Brain (organoid and tissue), 16 donors: ENCODE measurements at places on chromosomes 7 and 10.

DNA sequence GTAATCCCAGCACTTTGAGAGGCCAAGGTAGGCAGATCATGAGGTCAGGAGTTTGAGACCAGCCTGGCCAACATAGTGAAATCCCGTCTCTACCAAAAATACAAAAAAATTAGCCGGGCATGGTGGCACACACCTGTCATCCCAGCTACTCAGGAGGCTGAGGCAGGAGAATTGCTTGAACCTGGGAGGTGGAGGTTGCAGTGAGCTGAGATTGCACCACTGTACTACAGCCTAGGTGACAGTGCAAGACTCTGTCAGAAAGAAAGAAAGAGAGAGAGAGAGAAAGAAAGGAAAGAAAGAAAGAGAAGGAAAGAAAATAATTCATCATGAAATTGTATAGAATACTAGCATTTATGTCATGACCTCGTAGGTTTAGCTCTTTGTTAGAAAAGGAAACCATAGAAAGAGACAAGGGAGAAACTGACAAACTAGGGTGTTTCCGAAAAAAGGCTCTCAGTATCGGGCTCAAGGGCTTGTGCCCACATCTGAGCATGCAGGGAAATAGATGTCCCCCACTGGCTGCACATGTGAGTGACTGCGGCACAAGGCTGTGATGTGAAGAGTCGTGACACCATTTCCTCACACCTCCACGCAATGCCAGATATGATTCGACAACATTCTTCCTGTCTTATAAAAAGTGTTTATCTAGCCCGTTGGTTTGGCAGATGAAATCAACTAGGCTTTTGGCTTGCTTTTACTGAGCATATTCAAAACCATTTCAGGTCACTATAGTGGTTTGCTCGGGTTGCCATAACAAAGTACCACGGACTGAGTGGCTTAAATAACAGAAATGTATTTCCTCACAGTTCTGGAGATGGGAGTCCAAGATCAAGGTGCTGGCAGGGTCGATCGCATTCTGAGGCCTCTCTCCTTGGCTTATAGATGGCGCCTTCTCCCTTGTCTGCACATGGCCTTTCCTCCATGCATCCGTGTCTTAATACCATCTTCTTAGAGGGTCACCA lies 2.0 kb downstream of the SRGN start:
- no peak for DNase-seq

DNA sequence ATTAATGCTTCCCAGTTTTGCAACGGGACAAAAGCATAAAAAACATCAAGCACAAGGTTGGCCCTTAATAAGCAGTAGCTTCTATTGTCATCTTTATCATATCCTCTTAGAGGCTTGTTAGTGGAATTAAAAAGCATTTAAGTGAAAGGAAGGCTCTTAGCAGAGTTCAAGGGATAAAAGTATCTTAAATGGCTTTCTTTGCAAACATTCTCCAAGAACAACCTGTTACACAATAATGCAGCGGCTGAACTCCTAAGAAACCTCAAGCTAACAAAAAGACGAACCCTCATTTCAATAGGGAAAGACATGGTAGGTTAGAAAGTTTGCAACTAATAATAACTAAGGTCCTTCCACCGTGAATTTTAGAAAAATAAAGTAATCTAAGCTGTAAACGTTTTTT lies 82.1 kb downstream of the MPP7 start:
- DNase-seq: no peak

- DNase-seq: no peak
Measured at GRCh38 chr7:111743244-111743847, 181.1 kb upstream of the IMMP2L start.

DNA sequence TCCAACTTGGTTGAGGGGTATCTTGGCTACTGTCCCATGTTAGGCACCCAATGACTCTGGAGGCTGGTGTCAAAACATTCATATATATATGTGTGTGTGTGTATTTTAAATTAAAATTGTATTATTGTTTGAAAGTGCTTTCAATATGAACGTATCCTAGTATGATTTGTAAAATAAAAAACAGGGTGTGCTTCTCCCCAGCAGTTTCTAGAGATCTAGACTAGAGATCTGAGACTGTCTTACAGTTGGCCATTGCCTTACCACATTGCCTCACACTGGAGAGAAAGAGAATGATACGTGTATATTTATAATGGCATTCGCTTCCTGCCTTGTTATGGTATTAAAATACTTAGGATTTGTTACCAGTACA lies 1.2 kb downstream of the BAG3 start:
- DNase-seq: peak; percentile 43

DNA sequence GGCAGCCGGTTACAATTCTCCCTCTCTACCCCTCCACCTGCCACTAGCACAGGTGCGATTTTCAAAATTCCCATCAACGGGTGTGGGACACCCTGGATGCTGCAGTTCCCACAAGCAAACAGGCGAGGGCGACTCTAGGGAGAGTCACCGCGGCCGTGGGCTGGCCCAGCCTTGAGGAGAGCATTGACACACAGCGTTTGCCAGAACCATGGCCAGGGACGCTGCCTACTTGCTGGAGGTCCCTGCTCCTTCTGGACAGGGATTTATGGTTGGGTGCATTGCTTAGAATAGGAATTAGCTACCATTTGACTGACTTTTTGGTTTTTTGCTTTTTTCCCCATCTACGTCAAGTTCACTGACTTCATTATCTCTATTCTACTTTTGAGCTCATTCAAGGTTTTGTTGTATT lies 19.0 kb upstream of the CLDN4 start:
- DNase-seq: no peak

DNA sequence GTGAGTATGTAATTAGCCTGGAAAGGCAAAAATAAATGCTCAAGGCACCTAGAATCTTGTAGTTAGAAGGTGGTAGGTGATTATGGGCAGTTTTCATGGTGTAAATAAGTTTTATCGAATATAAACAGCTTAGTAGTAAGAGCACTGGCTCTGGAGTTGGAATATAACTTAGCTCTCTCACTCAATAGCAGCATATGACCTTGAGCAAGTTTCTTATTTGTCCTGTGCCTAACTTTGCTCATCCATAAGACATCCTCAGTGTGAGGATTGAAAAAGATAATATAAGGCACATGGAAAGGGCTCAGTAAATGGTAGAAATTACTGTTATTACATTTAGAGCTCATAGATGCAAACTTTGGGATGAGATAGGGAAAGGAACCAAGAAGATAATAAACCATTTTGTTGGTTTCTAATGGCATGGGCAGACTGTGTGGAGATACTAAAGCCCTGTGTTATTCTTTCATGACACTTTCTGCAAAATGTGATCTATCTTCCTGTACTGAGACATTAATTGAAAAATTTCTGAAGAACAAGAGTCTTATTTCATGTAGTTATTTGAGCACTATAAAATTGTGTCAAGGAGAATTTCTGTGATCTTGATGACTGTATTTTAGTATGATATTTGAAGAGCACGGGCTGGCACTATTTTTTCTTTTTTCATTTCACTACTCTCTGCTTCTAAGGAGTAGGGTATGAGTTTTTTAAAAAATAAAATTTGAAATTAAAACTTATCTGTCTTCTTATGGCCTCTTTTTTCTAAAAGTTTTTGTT lies 3.1 kb downstream of the SLK start:
- no peak for DNase-seq

DNA sequence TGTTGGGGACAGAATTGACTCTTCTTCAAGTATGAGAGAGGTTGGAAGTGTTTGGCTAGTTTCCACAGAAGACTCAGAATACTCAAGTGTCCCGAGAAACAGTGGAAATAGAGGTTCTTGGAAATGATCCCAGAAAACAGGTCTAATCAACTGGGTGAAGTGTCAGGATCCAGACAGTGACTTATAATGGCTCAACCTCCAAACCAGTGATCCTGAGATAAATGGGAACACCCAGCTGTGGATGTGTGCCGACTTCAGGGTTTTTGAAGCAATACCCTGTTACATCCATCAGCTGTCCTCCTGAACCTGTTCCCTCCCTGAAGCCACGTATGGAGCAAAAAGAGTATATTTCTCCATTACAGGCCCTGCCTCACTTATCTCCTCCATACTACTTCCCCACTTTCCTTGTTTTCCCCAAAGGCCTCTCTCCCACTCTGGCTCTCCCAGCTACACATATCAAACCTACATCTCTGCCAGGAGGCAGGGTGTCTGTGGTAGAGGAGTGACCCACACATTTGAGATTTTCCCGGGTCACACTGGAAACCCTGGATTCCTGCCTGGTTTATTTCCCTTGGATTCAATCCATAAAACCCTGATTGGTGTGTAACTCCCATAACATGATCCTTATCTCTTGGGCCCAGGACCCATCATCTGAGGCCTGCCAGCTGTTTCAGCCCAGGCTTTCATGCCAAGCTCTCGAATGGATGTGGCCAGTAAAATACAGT lies 17.6 kb upstream of the ELOVL3 start:
- no peak for DNase-seq

- no peak for DNase-seq
Measured at GRCh38 chr10:79472951-79473350, 27.5 kb upstream of the ZCCHC24 start.

DNA sequence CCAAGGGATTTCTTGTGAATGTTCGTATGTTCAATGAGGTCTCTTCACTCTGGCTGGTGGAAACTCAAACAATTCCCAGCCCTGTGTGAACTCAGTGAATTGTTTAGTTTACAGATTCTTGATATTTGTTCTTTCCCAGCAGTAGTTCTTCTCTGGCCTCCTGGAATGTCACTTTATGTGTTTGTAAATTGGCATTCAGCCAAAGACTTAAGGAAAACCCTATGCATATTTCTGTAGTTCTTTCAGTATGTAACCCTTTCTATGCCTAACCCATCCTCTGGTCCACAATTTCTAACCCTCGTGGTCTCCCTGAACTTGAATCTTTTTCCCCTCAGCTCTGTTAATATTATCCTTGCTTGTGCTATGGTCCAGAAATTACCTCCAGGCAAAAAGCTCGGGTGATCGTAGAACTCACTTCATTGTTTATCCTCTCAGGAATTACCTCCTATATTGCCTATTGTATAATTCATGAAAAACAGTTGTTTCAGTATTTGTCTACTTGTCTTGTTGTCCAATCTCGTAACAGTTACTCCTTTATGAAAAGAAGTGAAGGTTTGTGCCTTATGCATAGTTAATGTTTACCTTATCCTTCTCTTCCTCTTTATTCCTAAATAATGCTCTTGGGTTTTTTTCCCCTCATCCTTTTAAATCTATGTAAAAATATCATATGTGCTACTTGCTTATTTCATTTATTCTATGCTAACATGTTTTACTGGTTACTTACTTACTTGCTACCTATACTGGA lies 23.7 kb upstream of the AGR3 start:
- no peak for DNase-seq

DNA sequence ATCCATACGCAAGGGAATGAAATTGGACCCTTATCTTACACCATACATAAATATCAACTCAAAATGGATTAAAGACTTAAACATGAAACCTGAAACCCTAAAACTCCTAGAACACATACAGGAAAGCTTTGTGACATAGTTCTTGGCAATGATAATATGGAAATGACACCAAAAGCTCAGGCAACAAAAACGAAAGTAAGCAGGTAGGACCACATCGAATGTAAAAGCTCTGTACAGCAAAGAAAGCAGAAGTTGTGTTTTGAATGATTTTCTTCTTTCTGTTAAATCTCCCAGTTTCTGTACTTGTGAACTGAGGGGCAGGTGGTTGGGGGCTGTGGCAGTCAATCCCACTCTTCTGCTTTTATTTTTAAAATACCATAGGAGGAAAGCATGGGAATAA lies 368.4 kb upstream of the PODXL start:
- no peak for DNase-seq

DNA sequence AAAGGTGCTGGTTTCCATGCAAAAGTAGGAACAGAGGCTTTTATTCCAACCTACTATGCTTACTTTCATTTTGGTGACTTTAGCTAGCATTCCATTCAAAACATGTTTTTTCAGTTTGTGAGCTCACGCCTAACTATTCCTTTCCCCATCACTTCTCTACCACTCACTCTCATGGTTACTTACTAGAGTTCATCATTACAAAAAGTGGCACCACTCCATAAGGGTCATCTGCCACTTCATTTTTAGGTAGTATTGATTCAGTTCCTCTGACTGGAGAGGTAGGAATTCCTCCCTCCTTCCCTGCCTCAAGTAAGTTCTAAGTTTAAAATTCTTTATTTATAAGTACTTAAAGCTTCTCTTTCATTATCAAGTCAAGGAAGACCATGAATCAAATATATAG lies 543.1 kb downstream of the HTR7 start:
- no peak for DNase-seq

GRCh38 chr10:2556883-2557282 lies 510.5 kb upstream of the PFKP start:
- DNase-seq: no peak

DNA sequence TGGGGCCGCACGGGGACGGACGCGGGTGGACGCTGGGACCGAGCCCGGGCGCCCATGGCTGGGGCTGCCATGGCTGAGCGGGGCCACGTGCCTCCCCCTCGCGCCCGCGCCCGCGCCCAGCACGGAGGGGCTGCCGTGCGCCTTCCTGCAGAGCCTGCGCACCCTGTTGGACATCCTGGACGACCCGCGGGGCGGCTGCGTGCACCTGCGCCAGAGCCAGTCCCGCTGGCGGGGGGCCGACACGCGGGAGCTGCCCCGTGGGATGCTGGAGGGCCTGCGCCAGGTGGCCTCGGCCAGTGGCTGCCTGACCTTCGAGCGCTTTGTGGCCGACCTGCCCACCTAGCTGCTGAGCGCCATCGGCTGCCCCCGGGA lies 72.5 kb upstream of the KCTD7 start:
- no peak for DNase-seq

DNA sequence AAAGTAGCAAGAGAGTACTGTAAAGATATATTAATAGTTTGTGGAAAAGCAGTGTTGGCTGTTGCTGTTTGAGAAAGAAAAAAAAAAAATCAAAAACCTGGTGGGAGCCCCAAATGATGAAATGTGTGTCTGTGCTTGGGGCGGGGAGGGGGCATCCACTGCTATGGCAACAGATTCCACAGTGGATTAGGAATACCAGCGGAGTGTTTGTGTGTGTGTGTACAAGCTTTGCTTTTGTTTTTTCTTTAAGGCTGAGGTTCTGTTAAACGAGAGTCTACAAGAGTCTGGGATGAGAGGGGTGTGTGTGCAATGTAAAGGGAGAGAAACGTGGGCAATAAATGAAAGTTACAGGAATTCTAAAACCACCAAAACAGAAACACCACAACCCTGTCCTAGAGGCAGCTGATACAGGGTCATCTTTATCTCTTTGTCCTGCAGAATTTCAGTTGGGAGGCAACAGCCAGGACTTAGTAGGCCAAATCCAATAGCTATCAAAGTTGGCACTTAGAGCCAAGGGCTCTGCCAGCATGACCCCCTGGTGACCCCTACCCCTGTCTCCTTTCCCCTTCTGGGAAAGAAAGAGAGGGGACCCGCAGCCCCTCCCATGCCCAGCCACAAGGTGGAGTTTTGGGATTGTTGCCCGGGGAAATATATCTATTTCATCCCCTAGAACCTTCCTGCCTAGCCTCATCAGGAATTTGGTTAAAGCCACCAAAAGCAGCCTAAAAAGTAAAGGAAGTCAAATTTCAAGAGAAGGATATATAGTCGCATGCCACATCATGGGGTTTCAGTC lies 85.4 kb downstream of the OSBPL3 start:
- no peak for DNase-seq

DNA sequence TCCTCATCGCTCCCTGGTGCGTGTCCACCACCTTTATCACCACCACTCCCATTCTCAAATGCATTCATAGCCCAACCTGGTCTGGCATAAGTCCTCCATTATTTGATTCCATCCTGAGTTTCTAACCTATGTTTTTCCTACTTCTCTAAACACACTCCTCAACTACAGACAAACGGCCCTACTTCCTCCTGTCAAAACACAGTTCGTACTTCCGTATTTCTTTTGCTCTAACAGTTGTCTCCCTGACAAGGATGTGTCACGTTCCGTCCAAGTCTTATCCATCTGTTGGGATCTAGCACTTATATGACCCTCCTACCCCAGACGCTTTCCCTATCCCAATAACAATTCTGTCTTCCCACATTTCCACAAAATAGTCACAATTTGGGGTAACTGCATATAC lies 46.8 kb downstream of the DOCK4 start:
- no peak for DNase-seq

- DNase-seq: peak; percentile 13
Measured at GRCh38 chr7:105205592-105206237, 183.0 kb downstream of the SRPK2 start.
